Colonic mucosa (tissue), 4 donors: ENCODE measurements at places on chromosomes 3 and 15. TPM values are rescaled to one million over a fixed set of nuclear protein-coding genes. Genes with fewer than 3 reads are reported as not detected.

DNA sequence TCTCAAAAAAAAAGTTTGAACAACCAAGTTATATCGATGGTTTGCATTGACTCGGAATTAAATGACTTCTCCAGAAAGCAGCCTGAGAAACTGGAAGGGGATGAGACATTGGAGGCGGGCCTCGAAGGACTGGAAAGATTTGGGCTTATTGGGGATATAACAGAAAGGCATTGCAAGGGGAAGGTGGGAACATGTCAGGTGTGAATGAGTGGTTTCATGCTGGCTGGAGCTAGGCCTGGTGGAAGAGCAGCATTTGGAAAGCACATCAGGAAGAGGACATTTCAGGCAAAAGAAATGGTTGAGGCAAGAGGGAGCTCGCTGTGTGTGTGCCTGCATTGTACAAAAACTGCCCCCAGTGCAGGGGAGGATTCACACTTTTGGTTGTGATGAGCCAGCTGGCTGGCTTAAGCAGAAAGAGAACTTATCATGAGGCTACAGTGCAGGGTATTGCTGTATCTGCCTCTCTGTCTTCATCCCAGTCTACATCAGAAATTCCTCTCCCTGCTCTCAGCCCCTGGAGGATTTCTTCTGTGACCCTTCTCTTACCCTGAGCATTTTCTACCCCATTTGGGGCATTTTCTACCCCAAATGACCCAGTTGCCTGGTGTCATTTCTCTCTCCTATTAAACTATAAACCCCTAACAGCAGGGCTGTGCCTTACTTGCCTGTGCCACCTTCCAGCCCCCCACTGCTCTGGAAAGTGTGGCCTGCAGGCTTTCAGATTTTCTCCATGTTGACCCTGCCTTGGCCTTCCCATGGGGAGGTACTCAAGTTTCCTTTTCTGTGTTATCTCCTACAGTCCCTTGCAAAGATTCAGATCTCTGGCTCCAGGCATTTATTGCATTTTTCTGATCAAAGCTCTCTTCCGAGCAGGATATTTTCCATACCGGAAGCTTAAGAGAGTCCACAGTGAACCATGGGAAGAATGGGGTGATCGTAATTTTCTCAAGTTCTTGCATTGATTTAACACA is 64.4 kb upstream of the FLNB start:
- DNase-seq: no peak

DNA sequence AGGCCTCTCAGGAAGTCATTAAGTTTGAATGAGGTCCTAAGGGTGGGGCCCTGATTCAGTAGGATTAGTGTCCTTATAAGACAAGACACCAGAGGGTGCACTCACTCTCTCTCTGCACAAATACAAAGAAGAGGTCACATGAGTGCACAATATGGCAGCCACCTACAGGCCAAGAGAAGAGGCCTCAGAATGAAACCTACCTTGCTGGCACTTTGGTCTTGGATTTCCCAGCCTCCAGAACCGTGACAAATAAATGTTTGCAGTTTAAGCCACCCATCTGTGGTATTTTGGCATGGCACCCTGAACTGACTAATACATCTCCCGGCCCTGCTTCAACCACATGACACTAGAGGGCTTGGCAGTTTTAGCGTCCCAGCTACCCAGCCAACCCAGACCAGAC is 73.9 kb upstream of the CHRNB4 start:
- no peak for DNase-seq

DNA sequence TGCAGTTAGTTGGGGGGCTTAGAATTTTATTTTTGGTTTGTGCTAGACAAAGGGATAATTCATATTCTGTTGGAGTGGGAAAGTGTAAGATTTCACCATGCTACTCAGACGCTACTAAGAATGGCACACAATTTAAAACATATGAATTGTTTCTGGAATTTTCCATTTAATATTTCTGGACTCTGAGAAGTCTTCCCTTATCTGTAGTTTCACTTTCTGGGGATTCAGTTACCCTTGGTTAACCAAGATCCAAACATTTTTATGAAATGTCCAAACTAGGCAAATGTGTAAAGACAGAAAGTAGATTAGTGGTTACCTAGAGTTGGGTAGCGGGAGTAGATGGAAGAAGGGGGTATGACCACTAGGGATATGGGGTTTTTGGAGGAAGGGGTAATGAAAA is 53.1 kb downstream of the TCF12 start:
- no peak for DNase-seq

DNA sequence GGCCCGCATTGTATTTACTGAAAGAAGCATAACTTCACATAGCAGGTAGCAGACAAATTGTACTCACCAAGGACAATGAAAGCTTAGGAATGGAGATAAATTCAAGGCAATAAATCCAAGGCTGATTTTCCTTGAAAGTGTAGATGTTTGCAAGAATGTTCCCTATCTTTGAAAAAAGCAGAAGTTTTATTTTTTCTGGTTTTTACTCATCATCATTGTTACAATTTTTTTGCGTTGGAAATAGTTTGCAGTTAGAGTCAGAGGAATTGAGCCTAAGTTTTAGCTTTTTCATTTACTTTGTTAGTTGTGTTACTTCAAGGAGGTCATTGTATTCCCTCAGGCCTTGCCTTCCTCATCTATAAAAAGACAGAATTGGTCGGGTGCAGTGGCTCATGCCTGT is 213.9 kb upstream of the TBL1XR1 start:
- no peak for DNase-seq

- no peak for DNase-seq
Observed at GRCh38 chr3:94069194-94069813, 6.4 kb downstream of the NSUN3 start.

DNA sequence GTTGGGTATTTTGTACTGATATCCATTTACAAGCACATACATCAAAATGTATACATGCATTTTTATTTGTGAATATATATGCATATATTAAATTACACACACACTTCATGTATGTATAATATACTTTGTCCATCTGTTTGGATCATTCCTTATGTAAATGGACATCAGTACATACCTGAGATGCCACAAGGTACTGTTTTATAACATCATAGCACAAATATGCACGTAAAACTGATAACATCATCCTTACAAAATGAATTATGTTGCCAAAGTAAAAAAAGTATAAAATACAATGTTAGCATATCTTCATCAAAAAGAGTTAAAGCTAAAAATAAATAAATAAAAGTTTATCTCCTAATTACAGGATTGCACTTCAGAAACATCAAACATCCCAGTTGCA is 634.8 kb upstream of the UBE2E2 start:
- no peak for DNase-seq

GRCh38 chr3:64164349-64164748 is 60.9 kb downstream of the PRICKLE2 start:
- no peak for DNase-seq

- DNase-seq: no peak
Observed at GRCh38 chr3:50146316-50146901, 8.7 kb upstream of the SEMA3F start.

DNA sequence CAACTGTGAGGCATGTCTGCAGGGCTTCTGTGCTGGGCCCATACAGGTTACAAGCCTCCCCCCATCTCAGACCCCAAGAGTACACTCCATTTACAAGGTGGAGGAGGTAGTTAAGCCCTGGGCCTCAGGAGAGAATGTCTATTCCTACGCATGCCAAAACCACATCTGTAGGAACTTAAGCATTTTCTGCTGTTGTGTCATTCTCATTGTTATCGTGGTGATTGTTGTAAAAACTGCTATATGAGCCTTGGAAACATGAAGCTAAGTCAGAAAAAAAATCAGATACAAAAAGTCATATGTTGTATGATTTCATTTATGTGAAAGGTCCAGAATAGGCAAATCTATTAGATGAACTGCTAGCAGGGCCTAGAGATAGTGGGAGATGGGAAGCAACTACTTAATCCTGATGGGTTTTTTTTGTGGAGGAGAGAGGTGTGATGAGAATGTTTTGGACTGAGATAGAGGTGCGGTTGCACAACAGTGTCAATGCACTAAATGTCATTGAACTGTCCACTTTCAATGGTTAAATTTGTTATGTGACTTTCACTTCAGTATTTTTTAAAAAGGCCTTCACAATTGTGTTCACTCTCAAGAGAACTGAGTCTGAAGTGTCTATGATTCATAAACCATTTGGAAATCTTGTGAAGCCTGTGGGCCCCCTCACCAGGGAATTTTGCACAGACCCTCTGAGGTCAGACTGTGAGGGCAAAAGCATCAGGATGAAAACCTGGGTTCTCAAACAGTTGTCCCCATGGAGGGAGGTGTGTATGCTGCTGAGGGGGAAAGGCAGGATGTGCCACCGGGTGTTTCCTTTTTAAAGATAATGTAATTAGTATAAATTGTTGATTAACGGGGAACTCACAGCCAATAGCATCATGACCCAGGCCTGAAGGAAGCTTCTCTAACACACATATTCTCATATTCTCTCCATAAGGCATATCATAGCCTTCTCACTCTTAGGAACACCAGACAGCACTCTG is 3.2 kb downstream of the RTP3 start:
- DNase-seq: no peak

- no peak for DNase-seq
Observed at GRCh38 chr3:46284981-46285683, 42.9 kb downstream of the CCR3 start.

GRCh38 chr3:130870423-130870822 is 23.5 kb upstream of the ATP2C1 start:
- DNase-seq: no peak

DNA sequence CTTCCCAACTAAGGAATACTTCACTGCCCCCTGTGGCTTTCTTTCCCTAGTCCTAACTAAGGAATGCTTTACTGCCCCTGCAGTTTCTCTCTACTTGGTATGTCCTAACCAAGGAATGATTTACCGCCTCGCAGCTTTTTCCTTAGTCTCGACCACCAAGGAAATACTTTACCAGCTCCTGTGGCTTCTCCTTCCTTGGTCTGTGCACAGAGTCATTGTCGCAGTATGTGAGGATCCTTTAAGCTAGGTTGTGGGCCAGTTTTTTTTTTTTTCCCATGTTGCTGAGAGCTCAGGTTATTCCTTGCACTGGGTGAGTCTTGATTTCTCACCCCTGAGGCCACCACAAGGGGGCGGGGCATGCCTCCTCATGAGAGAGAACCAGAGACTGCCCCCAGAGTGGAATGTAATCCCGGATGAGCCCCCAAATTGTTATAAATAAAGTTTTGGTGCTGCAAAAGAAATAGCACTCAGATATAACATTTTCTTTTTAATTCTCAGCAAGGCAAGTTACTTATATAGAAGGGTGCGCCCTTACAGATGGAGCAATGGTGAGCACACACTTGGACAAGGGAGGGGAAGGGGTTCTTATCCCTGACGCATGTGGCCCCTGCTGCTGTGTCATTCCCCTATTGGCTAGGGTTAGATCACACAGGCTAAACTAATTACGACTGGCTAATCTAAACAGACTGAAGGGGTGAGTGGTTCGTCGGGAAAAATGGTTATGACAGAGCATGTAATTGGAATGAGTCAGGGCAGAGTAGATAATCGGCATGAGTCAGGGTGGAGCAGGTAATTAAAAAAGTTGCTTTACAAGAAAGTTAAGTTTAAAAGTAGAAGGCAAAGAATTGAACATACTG is 27.0 kb downstream of the NDUFB4 start:
- peak; percentile 23 for DNase-seq

GRCh38 chr3:186930641-186931531 is 560 bp downstream of the ST6GAL1 start:
- peak; percentile 71 for DNase-seq

DNA sequence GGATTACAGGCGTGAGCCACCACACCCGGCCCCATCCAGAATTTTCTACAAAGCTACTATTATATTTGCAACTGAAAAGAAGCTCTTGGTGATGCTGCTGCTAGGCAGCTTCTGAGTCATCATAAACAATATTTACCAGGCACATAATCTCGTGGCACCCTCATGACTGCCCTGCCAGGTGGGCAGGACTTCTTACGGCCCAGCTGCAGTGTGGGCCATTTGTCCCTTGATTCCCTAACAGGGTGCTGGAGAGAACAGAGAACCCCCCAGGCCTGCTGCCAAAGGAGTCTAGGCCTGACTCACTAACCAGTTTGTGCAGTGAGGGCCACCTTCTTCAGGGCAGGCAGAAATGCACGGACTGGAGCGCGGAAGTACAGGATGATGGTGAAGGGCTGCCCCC is 4.9 kb downstream of the EPB42 start:
- DNase-seq: no peak

Gene PLCB2
- total RNA-seq: 5.7 TPM
